ENCODE measurements at places on chromosomes 4 and X.

DNA sequence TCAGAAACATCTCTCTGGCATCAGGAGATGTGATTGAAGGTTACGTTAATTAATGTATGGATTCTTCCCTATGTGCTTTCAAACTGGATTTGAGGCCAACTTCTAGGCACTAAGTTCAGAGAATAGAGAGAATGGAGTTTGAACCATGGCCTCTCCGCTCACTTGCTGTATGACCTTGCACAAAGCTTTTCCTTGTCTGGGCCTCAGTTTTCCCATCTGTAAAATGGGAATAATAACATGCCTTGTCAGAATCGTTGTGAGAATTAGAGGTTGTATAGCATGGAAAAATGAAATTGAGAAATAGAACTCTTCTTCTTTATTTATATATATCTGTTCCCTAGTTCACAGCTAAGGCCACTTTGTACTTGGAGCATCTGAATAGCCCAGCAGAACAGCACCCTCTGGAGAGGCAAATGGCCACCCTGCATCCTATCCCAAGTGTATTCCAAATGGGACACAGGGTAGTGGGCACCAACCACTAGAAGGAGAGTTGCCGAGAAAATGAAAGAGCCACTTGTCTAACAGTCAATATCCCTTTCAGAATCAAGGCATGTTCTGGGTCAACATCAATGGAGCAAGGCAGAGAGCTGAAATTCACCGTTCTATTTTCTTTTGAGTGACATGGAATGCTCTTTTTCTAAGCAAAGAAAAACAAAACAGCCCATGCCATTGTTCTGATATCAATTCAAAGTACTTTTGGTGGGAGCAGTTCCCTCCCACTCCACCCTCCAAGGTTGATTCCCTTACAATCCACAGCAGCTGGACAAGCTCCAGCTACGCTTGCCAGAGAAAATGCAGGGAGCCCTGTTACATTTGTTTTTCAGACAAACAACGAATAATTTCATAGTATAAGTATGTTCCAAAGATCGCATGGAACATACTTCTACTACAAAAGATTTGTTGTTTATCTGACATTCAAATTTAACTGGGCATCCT, 23.3 kb upstream of the MTM1 start:
- no peak for DNase-seq

- no peak for DNase-seq
These were observed 189.9 kb downstream of the INPP4B start for GRCh38 chr4:142656178-142656577.

DNA sequence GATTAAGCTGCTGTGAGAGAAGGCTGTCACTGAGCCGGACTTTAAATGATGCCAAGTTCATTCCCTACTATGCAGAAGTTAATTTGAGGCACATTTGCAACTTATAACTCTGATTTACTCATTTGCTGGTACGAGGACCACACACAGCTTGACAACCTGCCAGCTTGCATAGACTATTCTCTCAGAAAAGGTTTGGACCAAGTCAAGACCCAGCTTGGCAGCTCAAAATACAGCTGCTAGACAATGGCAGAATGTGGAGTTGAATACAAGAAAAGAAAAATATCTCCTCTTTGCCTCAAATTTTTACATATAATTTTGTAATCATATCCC, 338.9 kb downstream of the DHX15 start:
- peak; percentile 86 for DNase-seq

DNA sequence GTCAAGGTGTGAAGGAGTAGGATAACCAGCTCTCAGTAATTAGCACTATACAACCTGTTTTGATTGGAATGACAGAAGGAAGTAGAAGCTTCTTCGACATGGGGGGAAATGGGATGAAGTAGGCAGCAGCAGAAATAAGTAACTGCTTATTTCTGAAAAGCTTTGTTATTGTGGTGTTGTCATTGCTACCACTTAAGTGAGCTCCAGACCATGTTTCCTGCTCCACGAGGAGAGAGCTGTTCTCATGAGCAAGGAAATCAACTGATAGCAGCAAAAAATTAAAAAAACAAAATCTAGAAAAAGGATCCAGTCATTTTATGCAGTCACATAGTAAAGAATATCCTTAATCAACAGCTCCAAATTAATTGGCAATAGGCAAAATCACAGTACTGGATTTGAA, 106.1 kb upstream of the TLL1 start:
- DNase-seq, result no peak

DNA sequence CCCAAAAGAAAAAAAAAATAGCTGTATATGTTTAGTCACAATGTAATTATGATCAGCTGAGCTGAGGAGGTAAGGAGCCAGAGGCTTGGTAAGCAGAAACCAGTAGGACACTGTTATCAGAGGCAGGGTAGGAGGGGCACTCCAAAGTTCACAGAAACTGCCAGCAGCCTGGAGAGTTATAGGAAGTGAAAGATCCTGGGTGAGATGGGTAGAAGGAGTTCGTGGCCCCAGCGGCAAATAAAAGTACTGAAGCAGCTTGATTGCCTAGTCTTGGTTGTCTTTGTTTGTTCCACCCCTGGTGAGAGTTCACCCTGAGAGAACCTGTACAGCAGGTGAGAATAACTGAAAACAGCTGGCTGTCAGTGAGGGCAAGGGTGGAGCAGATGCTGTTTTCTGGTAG, 340.8 kb downstream of the ADGRL3 start:
- DNase-seq, result no peak

DNA sequence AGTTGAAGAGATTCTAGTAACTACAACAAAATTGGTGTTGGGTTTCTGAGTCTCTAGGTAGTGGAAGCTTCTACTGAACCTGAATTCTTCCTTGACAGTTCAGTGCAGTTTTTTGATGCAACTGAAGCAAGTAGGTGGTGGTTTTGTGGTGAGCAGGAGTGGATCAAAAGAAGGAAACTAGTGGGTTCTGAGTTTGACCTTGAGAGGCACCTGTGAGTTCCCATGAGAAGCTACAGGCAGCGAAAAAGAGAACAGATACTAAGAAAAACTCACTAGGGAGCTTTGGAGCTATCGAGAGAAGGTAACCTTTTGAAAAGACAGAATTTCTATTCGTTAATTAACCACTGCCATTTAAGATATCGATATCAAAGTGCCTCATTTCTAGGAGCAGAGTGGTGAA, 145.2 kb downstream of the PDHA2 start:
- no peak for DNase-seq

DNA sequence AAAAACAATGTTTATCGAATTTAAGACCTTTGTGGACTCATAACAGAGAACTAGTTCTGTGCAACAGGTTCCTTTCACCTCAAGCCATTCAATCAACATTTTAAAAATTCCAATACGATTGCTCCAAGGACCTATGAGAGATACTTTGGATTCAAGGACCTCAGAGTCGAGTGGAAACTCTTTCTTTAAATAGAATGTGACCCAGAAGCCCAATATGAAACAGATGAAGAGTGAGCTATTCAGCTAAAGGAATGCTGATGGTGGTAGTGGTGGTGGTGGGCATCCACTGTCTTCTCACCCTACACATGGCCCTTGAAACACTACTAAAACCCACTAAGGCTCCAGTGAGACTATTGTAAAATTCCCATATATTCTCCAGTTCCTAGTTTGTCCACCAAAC, 257.2 kb downstream of the DMD start:
- no peak for DNase-seq

GRCh38 chrX:13074297-13075262, 30.2 kb upstream of the FAM9C start:
- no peak for DNase-seq

GRCh38 chr4:101421386-101421785, 74.1 kb upstream of the PPP3CA start:
- DNase-seq, result peak; percentile 9

DNA sequence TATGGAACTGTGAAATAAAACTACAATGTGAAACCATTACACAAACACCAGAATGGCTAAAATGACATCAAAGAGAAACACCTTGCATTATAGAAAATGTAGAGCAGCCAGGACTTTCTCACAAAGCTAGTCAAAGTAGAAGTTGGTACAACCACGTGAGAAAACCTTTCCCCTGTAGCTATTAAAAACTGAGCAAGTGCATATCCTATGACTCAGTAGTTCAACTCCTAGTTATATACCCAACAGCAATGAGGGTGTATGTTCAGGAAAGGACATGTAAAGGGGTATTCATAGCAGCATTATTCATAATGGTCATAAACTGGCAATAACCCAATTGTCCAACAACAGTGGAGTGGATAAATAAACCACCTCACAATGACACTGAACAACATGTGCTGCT, 177.5 kb upstream of the NUDT10 start:
- DNase-seq, result no peak

GRCh38 chrX:9897761-9898161, 69.4 kb upstream of the CLDN34 start:
- DNase-seq, result peak; percentile 72

DNA sequence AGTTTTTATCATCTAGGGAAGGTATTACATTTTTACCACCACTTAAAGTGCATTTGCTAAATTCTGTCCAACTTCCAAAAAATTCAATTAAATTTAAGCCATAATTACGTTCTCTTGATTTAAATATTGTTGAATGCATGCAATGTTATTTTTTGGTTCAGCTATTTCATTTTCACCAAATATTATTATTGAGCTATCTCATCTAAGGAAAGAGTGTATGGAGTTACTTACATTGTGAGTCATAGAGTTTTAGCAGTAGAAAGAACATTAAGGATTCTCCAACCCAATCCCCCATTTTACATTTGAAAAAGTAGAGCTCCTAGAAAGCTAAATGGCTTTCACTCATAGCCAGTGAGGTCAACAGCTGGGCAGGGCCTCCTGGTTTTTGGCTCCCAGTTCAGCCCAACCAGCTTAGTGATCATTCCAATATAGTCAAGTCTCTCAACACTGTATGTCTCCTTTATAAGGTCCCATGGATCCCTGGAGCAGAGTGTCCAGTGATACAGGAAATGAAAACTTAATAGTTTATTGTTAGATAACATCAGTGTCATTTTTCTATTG, 60.5 kb downstream of the NDNF start:
- DNase-seq, result no peak

DNA sequence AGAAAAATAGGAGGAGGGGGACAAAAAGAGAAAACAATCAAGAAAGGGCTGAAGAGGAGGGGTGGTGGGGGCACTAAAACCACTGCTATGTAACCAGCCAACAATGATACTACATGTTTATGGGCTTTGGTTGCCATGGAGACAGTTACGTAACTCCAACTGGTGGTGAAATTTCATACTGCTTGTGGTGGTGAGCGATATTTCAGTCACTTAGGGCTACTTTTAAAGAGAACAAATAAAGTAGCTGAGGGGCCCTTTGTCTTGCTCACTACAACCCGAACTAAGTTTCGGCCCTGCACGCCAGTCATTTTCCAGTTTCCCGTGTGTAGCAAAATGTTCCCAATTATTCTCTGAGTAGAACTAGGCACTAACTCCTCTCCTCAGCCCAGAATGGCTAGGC, 275.2 kb upstream of the EDA2R start:
- DNase-seq, result peak; percentile 6

GRCh38 chr4:23877758-23878229, 12.1 kb downstream of the PPARGC1A start:
- DNase-seq, result no peak

DNA sequence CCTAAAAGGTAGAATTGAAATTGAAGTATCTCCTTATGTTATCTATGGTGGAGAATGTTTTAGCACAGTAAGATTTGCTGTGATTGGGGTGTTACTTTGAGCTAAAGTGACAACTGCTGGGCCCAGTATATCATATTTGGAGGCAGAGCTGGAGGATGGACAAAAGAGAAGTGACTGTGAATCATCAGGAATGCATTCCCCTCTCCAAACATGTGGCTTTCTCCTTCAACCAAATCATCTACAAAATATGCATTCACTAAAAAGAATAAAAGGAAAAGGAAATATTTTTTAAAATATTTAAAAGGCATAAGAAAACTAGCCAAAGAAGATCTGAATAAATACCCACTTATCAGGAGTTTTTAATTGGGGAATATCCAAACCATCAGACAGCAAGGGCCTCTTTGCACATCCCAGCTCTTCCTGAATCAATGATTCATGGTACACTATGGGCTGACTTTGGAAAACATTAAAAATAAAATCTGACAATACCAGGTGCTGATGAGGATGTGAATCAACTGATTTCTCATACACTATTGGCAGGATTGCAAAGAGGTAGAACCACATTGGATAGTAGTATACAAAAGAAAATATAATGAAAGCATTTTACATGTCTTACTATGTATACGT, 671.7 kb upstream of the NR3C2 start:
- DNase-seq, result peak; percentile 85

- no peak for DNase-seq
These were observed 134.6 kb downstream of the KDM6A start for GRCh38 chrX:45007598-45007997.

- no peak for DNase-seq
These were observed 165.3 kb downstream of the GLRA2 start for GRCh38 chrX:14694611-14695010.

DNA sequence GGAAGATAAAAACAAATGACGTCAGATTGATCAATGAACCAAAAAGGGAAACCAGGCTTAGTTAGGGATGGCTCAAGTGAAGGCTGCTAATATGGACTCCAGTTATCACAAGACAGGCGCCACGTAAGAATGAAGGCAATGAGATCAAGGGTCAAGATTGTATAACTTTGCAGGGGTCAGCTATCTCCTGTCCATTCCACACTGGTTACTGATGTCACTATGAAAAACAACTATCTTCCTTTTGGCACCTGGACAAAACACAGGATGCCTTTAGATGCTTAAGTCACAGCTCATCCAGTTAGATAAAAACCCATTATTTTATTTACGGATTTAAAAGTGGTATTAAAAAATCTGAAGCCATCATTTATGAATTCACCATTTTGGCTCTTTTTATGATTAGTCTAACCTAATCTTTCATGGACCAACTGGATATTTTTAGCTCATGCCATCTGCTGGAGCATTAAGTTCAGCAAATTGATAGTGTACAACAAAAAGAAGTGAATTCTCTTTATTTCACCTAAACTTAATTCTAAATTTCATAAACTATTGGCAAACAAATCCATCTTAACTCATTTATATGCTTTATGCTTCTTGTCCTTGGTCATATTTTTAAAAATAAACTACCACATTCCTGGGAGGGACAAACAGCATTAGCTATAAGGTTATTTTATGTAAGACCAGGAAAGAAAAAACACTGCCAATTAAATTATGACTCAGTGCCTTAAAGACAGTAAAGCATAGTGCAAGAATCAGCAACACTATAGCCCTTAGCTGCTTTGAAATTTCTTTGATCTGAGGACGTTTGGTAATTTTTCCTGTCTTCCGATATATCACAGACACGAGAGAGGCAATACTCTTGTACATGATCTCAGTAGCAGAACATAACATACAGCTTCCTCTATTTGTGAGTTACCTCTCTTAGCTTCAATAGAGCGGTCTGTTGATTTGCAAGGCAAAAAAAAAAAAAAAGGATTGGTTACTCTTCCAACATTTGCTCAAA, 27.0 kb downstream of the DHX15 start:
- DNase-seq, result no peak

- DNase-seq, result no peak
These were observed 28.6 kb upstream of the OGT start for GRCh38 chrX:71504346-71504745.

DNA sequence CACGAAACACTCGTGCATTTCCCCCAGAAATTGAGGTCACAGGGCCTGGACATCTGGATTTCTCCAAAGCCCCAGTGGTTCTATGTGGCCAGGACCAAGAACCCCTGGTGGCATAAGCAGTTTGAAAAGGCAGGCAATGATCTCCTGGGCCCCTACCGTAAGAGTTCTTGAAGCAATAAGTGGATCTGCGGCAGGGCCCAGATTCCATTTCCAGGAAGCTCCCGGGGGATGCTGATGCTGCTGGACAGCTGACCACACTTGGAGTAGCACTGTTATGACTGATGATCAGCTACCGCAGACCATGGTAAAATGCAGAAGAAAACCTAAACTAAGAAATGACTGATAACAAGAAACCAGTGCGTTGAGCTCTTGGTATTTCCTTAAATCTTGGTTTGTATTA, 27.8 kb downstream of the SMS start:
- DNase-seq, result no peak

GRCh38 chr4:3338976-3339531, 46.2 kb downstream of the RGS12 start:
- DNase-seq, result no peak

All from tongue (tissue), 3 donors.